ENCODE measurements at places on chromosomes 7 and 10.

GRCh38 chr7:45082831-45083331, 5.9 kb downstream of the NACAD start:
- DNase-seq: no peak

- DNase-seq: no peak
These were observed 19.4 kb upstream of the FRAT2 start for GRCh38 chr10:97353945-97354344.

DNA sequence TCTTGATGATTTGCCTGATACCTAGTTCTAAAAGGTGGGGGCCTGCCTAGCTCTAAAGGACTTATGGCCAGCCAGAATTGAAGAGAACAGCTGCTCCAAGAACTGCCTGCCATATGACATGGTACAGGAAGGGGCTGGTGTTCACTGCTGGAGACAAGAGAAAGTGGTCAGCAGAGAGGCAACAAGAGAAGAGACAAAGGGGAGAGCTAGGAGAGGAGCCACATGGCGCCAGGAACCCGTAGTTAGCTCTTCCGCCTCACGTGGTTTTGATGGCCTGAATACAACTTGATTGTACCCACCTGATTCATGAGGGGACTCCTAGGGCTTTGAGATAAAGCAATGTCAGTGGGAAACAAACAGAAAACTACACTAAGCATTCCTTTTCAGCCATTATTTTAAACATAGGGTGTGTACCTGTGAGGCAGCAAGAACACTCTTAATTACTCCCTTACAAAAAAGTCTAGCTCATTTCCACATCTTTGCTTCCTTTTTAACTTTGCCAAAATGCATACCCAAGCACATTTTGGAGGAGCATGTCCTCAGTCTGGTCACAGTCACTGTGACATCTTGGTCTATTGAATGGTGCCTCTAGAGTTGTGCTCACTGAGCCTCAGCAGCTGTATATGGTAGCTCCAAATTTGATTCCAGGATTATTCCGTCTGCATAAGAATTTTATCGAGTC, 71.6 kb downstream of the CCDC71L start:
- DNase-seq: no peak

DNA sequence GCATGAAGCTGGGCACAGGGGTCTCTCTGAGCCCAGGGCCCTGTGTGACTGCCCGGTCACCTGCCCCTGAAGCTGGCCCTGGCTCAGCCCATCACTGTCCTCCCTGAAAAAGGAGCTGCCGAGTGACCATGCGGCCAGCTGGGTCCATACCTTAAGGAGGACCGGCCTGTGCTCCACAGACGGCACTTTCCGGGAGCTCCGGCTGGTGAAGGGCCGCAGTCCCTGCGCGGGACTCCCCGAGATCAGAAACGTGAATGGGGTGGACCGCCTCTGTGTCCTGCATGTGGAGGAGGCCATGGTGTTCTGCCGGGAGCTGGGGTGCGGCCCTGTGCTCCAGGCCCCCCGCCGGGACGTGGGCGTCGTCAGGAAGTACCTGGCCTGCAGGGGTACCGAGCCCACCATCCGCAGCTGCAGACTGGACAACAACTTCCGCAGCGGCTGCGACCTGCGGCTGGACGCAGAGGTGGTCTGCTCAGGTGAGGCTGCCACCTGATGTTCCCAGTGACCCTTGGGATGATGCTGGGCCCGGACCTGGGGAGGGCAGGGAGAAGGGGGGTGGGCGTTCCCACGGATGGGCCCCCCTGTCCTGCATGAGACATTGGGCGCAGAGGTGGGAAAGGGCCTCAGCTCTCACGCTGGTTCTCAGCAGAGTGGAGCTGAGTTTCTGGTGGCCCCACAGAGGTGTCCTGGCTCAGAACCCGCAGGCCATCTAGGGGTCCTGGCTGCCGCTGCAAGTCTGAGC, 3.5 kb downstream of the SCART1 start:
- no peak for DNase-seq

GRCh38 chr10:123967626-123968243, 76.1 kb upstream of the CPXM2 start:
- DNase-seq: no peak

- no peak for DNase-seq
These were observed 819 bp downstream of the TMED4 start for GRCh38 chr7:44580945-44581878.

GRCh38 chr10:98318861-98319260, 50.9 kb upstream of the LOXL4 start:
- DNase-seq: no peak

DNA sequence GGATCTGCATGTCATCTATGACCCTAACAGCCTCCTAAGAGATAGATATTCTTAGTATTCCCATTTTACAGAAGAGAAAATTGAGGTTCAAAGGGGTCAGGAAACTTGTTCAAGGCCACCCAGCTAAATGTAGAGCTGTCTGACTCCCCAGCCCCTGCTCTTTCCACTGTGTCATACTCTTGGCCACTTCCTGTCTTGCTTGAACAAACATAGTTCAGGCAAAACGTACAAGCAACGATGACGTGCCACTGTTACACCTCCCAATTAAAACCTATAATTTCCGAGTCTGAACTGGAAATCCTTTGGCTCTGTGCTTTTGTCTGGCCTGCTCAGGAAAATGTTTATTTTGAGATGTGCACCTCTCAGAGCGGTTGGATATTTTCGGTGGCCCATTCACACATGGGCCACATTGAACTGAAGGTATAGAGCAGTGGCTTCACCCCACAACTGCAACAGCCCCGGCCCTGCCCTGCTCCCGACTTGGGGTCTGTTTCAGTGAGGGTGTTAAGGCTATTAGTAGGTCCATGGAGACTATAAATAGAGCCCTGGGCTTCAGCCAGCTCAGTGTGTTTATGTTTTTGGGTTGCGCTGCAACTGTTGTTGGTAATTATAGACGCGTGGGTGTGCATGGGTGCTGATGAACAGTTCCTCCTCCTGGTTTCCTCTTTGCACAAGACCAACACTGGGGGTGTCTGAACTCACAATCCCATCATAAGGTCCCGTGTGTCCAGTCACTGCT, 172.3 kb upstream of the ADO start:
- DNase-seq: peak; percentile 87

DNA sequence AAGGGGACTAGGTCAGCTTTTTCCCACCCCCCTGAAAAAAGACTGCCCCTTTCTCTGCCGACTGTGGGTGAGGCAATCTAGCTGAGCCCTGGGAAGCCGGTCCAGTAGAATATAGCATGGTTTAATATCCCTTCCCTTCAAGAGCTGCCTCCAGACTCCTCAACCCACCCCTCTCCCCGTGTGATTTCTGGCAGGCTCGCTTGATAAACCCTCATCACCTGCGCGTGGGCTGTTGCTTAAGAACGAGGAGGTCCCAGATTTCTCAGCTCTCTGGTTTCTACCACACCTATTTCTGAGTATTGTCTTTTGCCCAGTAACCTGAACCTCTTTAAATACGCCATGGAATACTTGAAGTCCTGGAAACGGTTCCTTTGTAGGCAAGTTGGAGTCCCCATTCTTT, 2.0 kb upstream of the LRRC4 start:
- DNase-seq: no peak

DNA sequence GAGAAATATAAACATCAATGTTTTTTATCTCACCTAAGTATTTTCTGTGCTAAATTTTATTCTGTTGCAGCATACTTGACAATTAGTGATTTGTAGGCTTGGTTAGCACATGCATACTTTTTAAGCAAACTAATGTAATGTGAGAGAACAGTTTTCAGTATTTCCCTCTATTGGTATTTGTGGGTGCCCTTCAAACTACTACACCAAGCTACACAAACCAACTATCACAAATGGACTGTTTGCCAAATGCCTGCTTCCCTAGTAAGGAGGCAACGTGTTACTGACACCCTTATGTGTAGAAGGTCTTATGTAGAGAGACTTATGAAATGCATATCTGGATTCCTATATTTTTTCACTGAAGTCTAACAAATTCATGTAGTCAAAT, 98.4 kb upstream of the FZD1 start:
- DNase-seq: no peak

DNA sequence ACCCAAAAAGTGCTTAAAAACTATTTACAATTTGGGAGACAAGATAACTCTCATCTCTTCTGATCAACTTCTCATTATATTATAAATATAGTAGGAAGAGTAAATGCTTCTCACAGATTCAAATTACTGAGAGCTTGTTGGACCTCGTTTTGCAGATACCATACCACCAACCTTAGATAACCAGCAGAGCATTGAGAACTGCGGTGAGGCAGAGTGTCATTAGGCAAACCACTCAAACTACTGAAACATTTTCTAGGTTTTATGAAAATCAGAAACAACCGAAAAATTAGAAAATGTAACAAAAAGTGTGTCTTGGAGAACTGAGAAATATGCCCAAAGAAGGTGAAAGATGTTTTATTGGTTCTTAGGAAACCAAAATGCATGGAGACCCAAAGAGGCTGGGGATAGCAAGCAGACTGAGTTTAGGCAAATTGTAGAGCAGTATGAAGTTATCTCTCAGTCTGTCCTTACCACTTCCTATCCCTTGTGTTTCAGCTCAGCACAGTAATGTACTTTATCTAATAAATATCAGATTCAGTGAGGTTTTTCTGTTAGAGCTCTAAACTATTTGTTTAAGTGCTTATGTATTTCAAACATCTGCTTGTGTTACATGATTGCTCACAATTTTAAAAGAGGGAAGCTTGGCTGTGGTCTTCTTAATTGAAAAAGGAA, 77.9 kb downstream of the HECTD2 start:
- DNase-seq: no peak

- no peak for DNase-seq
These were observed 13.4 kb downstream of the SERPINE1 start for GRCh38 chr7:101140339-101140699.

GRCh38 chr10:91311601-91312381, 91.3 kb downstream of the PCGF5 start:
- DNase-seq: no peak

GRCh38 chr10:73585327-73585726, 5.8 kb downstream of the USP54 start:
- DNase-seq: no peak

- DNase-seq: no peak
These were observed 119.1 kb upstream of the FOXP2 start for GRCh38 chr7:114295522-114295921.

- DNase-seq: no peak
These were observed 103.4 kb downstream of the PLXDC2 start for GRCh38 chr10:19919671-19920070.

DNA sequence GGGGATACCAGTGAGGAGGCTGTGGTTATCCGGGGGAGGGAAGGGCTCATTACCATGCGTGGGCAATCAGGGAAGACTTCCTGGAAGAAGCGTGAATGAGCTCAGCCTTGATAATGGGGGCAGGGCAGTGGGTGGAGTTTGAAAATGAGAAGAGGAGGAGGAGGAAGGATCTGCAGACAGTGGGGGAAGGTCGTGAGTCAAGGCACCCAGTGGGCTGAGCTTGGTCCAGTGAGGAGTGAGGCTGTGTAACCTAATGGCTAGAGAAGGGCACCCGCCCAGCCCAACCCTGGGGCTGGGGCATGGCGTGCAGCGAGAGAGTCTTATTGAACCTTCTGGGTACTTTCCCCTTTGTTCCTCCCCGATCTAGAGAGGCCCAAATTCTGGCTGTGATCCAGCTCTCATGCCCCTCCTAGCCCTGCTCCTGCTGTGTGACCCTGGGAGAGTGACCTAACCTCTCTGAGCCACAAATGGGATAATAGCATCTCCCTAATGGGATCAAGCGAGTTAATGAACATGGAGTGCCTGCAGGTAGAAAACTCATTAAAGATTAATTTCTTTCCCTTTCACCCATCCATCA, 31.5 kb downstream of the CLIP2 start:
- no peak for DNase-seq

- no peak for DNase-seq
These were observed 670 bp upstream of the RBM33 start for GRCh38 chr7:155643804-155644177.

DNA sequence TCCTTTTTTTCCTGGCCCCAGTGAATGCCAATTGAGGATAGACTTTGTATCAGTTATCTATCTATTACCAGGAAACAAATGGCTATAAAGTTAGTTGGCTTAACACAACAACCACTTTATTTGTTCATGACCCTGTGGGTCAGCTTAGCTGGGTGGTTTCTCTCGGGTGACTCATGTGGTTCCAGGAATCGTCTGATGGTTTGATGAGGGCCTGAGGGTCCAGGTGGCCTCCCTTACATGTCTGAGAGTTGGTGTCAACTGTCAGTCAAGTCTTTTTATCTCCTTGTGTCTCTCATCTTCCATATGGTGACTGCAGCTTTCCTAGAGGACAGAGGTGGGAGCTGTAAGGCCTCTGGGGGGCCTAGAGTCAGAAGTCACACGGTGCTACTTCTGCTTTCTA, 15.3 kb upstream of the MAPK8 start:
- no peak for DNase-seq

DNA sequence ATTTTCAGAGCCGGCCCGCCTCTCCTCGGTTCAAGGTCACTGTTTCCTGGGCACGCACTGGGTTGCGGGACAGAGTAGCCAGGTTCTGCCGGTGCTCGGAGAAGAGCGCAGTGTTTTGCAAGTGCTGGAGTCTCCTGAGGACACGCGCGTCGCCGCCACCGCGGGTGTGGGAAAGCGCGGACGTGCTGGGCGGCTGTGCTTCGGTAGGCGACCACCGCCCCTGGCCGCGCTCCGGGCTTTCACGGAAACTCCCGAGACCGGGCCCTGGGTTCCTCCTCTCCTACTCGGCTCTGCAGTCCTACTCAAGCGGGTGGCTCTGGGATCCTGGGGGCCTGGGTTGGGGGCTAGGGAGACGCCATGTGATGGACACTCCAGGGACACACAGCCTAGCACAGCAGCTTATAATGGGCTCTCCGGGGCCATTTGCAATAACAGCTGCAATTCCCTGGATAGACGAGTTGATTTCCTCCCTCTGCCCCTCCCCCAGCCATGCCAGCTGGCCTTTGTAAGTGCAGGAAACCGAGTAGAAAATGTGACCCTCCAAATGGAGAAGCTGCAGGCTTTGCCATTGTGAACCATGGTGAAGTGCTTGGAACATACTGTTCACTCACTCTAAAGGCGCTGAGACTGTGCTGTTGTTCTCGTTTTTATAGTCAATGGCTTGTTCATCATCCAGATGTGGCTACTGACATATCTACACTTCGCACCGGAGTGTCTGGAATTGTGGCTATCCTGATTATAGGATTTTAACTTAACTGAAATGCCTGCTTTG, 2.1 kb downstream of the FRAT1 start:
- DNase-seq: no peak

- no peak for DNase-seq
These were observed 295.8 kb upstream of the LRRTM3 start for GRCh38 chr10:66629996-66630395.

DNA sequence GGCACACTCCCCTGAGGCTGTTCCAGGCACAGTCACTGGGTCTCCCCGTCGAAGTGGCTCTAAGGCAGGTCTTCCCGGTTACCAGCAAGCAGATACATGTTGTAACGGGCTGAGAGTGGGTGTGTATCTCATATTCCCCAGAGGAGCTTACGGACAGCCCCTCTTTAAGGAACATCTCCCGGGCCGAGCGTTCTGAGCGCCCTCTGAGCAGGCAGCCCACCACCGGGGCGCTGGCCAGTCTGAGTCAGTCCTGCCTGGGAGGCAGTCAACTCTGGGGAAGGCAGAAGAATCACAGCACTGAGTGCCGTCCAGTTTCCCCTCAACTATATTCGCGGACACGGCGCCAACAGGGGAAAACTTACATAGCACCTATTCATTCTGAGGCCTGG, 117.4 kb downstream of the LHPP start:
- DNase-seq: no peak

- no peak for DNase-seq
These were observed 23.0 kb downstream of the ASB4 start for GRCh38 chr7:95508780-95509179.

- no peak for DNase-seq
These were observed 3.1 kb downstream of the RASGEF1A start for GRCh38 chr10:43263551-43264343.

Data from T-helper 2 cell (primary cell).